ENCODE measurements at places on chromosomes 4 and X.
A peak's percentile ranks its signal among the peaks of the same experiment; 100 is the strongest.

DNA sequence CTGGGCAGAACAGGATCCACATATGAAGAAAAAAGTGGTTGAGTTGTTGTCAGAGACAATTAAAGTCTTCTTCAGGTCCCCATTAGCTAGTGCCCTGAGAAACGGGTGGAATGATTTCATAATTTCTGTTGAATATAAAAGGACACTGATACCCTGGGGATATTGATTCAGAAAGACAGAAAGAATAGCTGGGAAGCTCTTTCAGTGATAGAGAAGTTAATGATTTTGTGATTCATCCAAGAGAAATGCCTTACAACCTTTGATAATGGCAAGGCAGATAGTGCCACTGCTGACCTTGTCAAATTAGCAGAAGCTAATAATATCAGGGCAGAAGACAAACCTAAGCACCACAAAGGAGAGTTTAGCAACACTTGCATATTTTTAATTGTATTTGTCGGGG is 37.9 kb downstream of the UNC5C start:
- DNase-seq, result no peak

- DNase-seq, result no peak
Observed at GRCh38 chrX:153769865-153770600, 6.0 kb downstream of the PLXNB3 start.

DNA sequence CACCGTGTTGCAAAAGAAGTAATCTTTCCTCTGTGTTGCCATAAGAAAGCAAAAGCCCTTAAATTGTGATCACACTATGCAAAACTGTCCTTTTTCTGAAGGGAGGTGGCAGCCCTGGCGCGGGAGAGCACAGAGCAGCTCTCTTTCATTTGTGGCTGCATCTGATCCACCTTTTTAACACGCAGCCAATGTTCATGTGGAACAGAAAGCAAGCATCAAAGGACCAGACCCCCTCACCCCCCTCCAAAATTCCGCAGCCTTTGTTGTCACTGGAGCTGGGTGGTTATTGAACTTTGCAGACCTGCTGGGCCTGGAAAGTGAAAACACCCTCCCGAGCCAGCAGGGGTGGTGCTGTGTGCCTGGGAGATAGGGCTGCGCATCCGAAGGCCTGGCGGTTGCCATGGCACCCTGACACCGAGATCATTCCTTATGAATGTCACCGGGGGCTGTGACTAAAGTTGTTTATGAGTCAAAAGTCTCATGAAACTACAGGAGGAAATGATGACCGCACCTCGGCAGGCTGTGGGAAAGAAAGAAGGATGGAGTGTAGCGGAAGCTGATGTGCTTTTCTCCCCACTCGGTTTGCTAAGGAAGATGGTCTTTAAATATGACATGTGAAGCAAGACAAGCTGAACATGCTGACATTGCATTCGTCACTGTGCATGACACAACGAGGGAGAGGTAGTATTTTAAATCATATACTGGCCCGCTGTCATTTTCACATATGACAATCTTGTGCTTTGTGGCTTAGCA is 367.4 kb downstream of the UNC5C start:
- DNase-seq, result no peak

DNA sequence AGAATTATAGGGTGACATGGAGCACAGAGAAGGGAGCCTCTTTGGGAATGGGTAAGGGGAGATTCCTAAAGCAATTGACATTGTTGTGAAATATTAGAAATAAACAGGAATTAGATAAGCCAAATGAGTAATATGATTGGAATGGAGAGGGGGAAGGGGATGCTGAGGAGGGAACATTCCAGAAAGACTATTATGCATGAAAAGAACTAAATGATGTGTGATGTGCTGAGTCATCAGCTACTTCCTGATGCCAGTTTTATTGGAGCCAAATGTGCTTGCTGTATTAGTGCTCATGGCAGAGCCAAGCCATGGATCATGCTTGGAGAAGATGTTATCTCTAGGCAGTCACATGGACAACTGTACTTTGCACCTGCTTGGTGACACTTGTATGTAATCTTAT is 189.0 kb upstream of the HCCS start:
- peak; percentile 59 for DNase-seq

DNA sequence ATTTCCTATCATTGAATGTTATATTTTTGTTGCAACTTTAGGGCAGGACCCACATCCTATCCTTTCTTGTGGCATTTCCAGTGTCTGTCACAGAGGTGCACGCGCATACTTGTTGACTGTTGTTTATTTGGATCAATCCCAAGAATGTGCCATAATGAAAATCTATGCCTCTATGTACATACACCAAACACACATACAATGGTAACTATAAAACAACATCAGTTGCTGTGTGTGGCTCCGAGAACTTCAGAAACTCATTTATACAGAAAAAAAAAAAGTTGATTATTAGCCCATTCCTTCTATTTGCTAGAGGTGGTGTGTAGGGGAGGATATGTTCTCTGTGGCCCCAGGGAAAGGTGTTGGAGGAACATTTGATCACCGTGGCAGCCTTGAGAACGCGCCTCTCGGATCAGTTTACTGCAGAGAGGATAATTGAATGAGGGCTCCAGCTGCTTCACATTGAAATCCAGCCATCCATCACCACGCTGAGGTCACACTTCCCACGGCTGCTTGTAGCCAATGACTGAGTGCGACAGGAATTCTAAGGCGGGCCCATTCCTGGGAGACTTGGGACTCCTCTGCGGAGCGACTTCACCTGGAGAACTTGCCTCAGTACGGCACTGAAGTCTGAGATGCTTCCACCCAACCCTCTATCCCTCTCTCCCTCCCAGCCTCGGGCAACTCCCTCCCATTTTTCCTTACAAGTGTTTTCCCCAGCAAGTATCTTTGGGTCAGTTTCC is 19.5 kb downstream of the SMPX start:
- peak; percentile 0 for DNase-seq

Measured in DMS79 (cell line).